Heart right ventricle (tissue), 16 donors: ENCODE measurements at places on chromosomes 2 and 18.

- no peak for DNase-seq
- no peak overlapping the region for H3K4me3 ChIP-seq
- H3K27ac ChIP-seq, result no peak overlapping the region
- H3K27me3 ChIP-seq, result no peaks in the 10 kb centered on the region
Measured at GRCh38 chr2:160305081-160305750, 105.1 kb upstream of the ITGB6 start.

DNA sequence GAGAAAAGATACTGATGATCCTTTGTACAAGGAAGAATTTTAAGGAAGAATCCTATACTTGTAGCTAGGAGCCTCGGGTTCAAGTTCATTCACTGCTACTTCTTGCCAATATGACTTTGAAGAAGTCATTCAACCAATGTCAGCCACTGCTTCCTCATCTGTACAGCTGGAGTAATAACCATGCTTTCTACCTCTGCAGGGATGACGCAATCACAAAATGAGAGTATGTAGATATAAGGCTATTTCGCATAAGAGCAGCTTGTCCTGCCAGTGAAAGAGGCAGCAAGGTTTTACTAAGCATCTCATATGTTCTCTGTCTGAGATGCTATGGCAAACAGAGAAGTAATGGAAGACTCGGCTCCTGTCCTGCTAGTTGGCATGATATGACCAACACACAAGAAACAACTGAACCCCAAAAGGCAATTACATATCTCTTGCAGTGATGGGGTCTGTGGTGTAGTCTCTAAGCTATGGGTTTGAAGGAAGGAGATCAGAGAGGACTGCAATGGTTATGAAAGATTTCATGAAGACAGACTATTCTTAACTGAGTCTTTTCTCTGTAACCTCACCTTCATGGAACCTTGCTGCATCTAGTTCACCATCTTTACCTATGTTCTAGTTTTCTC lies 9.2 kb downstream of the AAK1 start:
- no peaks in the 10 kb centered on the region for H3K36me3 ChIP-seq
- DNase-seq, result no peak
- H3K27me3 ChIP-seq, result no peaks in the 10 kb centered on the region
- no peak overlapping the region for H3K27ac ChIP-seq
- no peak overlapping the region for H3K4me3 ChIP-seq

DNA sequence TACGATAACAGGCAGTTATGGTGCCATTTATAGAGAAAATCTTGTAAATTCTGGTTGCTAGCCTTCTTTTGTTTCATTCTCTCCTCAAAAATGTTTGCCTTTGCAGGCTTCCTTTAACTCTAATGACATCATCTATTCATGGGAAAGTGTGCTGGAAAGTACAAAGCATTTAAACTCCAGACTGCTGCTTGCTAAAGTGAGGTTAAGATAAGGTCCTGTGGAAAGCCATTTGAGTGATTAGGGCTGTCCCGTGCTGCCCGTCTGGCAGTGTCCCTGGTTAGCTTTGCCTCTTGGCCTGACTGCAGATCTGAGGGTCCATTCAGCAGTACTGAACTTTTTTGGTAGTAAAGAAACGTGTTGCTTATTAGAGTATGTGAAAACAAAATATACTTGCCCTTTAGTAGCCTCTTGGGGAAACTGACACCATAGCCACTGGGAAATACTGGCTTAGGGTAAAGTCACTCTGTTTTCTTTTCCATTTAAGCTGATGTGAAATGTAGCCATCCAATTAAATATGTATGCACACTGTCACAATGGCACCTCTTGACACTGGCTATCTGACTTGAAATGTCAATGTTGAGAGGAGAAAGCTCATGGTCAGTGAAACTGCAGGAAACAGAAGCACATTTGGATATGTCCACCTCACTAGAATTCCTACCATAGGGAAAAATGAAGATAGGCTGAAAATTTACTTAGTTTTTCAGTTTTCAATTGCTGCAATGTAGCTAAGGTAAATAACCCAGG lies 321.5 kb downstream of the SLC8A1 start:
- H3K36me3 ChIP-seq, result no peaks in the 10 kb centered on the region
- peak overlapping the region; percentile 30 for H3K27ac ChIP-seq
- peak; percentile 46 for DNase-seq
- H3K4me3 ChIP-seq, result no peak overlapping the region

- no peak overlapping the region for H3K4me3 ChIP-seq
- H3K36me3 ChIP-seq, result no peaks in the 10 kb centered on the region
- H3K27ac ChIP-seq, result no peak overlapping the region
- peaks cover 70% of the 10 kb centered on the region for H3K27me3 ChIP-seq
- no peak for DNase-seq
- H3K4me1 ChIP-seq, result no peaks in the 10 kb centered on the region
Measured at GRCh38 chr2:218849721-218850120, 9.9 kb upstream of the WNT6 start.

- H3K36me3 ChIP-seq, result peaks cover 6% of the 10 kb centered on the region
- peaks cover 64% of the 10 kb centered on the region for H3K4me1 ChIP-seq
- no peak overlapping the region for H3K4me3 ChIP-seq
- DNase-seq, result no peak
Measured at GRCh38 chr2:85264471-85264870, 63.3 kb downstream of the TGOLN2 start.

GRCh38 chr18:55927831-55928230 lies 339.8 kb upstream of the TCF4 start:
- DNase-seq, result no peak
- H3K36me3 ChIP-seq, result no peaks in the 10 kb centered on the region
- no peaks in the 10 kb centered on the region for H3K27me3 ChIP-seq
- no peaks in the 10 kb centered on the region for H3K4me1 ChIP-seq

DNA sequence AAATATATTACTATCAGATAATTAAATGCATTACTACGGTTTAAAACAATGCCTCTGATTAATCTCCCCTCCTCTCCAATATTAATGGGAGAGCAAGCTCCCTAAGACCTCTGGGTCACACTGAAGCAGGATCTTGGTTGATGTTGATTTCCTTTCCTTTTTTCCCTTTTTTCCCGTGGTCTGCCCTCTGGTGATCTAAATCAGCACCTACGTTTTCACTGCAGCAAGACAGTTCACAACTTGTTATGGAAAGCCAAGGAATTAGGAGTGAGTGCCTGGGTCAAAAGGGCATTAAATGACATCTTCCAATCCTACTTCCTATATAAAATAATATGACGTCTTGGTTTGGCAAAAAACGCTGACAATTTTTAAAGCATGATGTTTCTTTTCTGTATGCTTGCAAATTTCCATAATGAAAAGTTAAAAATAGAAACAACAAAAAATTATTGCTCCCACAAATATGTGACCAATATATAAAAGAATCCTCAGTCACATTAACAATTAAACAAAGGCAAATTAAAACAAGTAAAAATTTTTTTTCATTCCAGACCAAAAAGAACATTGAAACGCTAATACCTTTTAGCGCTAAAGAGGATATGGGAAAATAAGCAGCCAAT lies 7.9 kb upstream of the CFAP36 start:
- no peak overlapping the region for H3K4me3 ChIP-seq
- H3K27ac ChIP-seq, result no peak overlapping the region
- no peaks in the 10 kb centered on the region for H3K27me3 ChIP-seq

GRCh38 chr2:32715391-32715841 lies 87.6 kb downstream of the TTC27 start:
- no peak overlapping the region for H3K4me3 ChIP-seq
- peaks cover 45% of the 10 kb centered on the region for H3K4me1 ChIP-seq
- DNase-seq, result no peak
- H3K27me3 ChIP-seq, result no peaks in the 10 kb centered on the region
- no peaks in the 10 kb centered on the region for H3K36me3 ChIP-seq
- no peak overlapping the region for H3K27ac ChIP-seq

DNA sequence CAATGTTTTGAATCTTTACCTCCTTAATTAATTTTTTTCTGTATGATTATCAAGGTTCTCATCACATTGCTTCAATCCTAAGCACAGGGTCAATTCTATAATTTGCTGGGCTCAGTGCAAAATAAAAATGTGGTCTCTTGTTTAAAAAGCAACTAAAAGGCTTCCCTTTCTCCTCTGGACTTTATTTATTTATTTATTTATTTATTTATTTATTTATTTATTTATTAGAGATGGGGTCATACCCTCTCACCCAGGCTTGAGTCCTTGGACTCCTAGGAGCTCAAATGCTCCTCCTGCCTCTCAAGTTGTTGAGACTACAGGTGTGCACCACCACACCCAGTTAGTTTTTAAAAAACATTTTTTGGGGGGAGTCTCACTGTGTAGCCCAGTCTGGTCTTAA lies 710.1 kb upstream of the REG3G start:
- no peaks in the 10 kb centered on the region for H3K27me3 ChIP-seq
- no peaks in the 10 kb centered on the region for H3K4me1 ChIP-seq
- no peaks in the 10 kb centered on the region for H3K36me3 ChIP-seq
- no peak for DNase-seq

DNA sequence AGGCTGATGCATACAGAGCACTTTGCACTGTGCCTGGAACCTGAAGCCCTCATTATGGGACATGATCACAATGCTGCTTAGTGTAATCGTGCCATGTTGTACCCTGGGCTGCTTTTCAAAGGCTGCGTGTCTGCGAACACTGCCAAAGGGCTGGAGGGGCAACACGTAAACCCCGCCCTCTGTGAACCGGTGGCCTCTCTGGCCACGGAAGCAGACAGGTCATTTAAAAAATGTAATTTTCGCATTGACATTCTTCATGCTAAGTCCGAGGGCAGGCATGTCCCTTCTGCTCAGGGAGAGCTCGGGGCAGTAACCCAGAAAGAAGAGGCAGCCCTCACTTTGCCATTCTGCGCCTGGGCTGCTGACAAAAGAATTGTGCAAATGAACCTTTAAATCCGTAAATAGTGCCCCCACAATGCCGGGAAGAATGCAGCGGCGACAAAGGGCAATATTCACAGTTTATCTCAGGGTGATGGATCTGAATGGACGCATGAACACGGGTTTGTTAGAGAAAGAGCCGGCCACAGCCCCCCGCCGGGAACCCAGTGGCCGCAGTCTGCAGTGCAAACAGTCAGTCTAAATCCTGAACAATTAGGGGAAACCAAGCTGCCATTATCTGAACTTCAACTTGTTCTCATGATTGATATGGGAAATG lies 226.1 kb downstream of the MYCN start:
- no peak overlapping the region for H3K27ac ChIP-seq
- no peaks in the 10 kb centered on the region for H3K36me3 ChIP-seq
- no peaks in the 10 kb centered on the region for H3K27me3 ChIP-seq
- H3K4me1 ChIP-seq, result no peaks in the 10 kb centered on the region

- no peaks in the 10 kb centered on the region for H3K4me1 ChIP-seq
- no peaks in the 10 kb centered on the region for H3K36me3 ChIP-seq
- no peaks in the 10 kb centered on the region for H3K27me3 ChIP-seq
Measured at GRCh38 chr2:107009275-107009674, 123.3 kb upstream of the ST6GAL2 start.

GRCh38 chr2:68569604-68570003 lies 73.8 kb upstream of the PROKR1 start:
- H3K27ac ChIP-seq, result no peak overlapping the region
- H3K4me3 ChIP-seq, result no peak overlapping the region
- no peaks in the 10 kb centered on the region for H3K27me3 ChIP-seq
- DNase-seq, result no peak

GRCh38 chr18:26127786-26128185 lies 5.9 kb upstream of the PSMA8 start:
- no peaks in the 10 kb centered on the region for H3K36me3 ChIP-seq
- H3K4me3 ChIP-seq, result no peak overlapping the region
- no peak for DNase-seq
- H3K4me1 ChIP-seq, result no peaks in the 10 kb centered on the region
- no peak overlapping the region for H3K27ac ChIP-seq
- H3K27me3 ChIP-seq, result no peaks in the 10 kb centered on the region

DNA sequence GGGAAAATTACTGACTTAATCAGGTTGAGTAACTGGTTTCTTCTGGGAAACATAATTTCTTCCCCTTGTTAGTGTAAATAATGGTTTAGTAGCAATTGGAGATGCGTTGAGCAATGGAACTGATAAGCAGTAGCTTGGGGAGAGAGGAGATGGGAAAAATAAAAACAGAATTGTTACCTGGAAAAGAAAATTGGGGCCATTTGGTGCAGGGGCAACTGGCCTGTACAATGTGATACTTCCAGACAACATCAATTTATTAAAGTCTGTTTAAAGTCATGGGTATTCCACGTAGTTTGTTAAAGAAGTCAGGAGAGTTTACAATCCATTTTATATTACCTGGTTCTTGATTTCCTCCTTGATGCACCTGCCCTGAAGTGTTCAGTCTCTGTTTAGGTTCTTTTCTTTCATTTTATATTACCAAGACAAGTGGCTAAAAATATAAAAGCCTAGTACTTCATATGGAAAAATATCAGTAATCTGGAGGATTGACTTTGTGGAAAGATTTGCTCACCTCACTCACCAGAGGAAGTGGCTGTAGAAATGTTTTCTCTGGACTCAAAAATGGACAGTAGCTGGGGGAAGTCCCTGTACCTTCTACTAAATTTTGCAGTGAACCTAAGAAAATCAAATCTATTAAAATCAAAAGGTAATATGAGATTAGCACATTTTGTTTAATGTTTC lies 161.0 kb downstream of the DDX1 start:
- no peak overlapping the region for H3K27ac ChIP-seq
- H3K4me1 ChIP-seq, result peaks cover 21% of the 10 kb centered on the region
- no peak overlapping the region for H3K4me3 ChIP-seq
- H3K27me3 ChIP-seq, result no peaks in the 10 kb centered on the region
- DNase-seq, result no peak

GRCh38 chr18:6934859-6935258 lies 182.7 kb downstream of the LAMA1 start:
- H3K36me3 ChIP-seq, result no peaks in the 10 kb centered on the region
- DNase-seq, result no peak
- no peaks in the 10 kb centered on the region for H3K4me1 ChIP-seq
- H3K27me3 ChIP-seq, result peaks cover 3% of the 10 kb centered on the region
- H3K27ac ChIP-seq, result no peak overlapping the region

DNA sequence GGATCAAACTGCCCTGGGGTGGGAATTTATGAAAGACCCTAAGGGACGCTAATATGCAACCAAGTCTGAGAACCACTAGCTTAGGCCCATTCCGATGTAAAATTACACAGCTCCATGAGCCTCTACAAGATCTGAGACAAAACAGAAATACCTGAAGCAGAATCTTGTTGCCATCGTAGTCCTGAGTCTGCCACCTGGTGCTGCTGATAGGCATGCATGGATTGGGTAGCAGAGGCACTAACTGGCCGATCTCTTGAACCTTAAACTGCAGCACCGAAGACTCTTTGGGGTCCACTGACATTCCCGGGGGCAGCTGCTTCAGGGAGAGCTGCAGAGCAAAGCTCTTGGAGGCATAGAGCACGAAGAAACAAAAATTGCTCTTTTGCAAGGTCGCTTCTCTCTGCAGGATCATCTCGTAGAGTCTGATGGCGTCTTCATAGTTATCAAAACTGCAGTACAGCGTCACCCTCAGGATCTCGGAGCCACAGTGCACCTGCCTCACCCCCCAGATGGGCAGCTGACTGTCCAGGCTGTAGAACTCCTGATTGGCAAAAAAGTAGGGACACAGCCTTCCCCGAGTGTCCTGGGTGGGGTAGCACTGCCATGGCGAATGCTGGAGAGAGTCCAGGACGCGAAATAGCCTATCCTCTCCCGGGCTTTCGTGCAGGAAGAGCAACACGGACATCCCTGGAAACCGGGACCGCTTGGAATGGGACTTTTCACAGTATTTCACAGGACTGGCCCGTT lies 848 bp downstream of the FAM124B start:
- peak overlapping the region; percentile 80 for H3K27ac ChIP-seq
- no peak for DNase-seq
- H3K4me3 ChIP-seq, result peak overlapping the region; percentile 53
- no peaks in the 10 kb centered on the region for H3K4me1 ChIP-seq
- no peaks in the 10 kb centered on the region for H3K36me3 ChIP-seq

- H3K4me3 ChIP-seq, result no peak overlapping the region
- DNase-seq, result no peak
- H3K36me3 ChIP-seq, result no peaks in the 10 kb centered on the region
- no peak overlapping the region for H3K27ac ChIP-seq
- H3K4me1 ChIP-seq, result no peaks in the 10 kb centered on the region
- H3K27me3 ChIP-seq, result no peaks in the 10 kb centered on the region
Measured at GRCh38 chr18:54163453-54163852, 61.0 kb downstream of the MBD2 start.
